ENCODE measurements at places on chromosomes 3 and 15.

- DNase-seq, result no peak
Measured at GRCh38 chr15:67685008-67685599, 140.2 kb upstream of the SKOR1 start.

- DNase-seq, result no peak
Measured at GRCh38 chr3:61855211-61855610, 293.8 kb downstream of the PTPRG start.

GRCh38 chr3:46527239-46527638 lies 29.5 kb downstream of the RTP3 start:
- DNase-seq, result no peak

- no peak for DNase-seq
Measured at GRCh38 chr3:128160661-128161060, 7.4 kb downstream of the EEFSEC start.

Data from stimulated activated CD8-positive, alpha-beta memory T cell treated with anti-CD3 and anti-CD28 coated beads, Interleukin-4, amount 100 ng/mL, for 1 hour (primary cell).